Stimulated activated CD8-positive, alpha-beta memory T cell treated with anti-CD3 and anti-CD28 coated beads, Interleukin-12 subunit alpha, Interleukin-12 subunit beta, amount 100 ng/mL, for 1 hour (primary cell): ENCODE measurements at places on chromosomes 4 and X.
A peak's percentile ranks its signal among the peaks of the same experiment; 100 is the strongest.

- DNase-seq = no peak
Observed at GRCh38 chr4:39384563-39384962, 18.4 kb upstream of the RFC1 start.

GRCh38 chrX:109710181-109710580, 22.9 kb downstream of the ACSL4 start:
- no peak for DNase-seq

- no peak for DNase-seq
Observed at GRCh38 chr4:73964862-73965611, 16.8 kb downstream of the PF4 start.

DNA sequence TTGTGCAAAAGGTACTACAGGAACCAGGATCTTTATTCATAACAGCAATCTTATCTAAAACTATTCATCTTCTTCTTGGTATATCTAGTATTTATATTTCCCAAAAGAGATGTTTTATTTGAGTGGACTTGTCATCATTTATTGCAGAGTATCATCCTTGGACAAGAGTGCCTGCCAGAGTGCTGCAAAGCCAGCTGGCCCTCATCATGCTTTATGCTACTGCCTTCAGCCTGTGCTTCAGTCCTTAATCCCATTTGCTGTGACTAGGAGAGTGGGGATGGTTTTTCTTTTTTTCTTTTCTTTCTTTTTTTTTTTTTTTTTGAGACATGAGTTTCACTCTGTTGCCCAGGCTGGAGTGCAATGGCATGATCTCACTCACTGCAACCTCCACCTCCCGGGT, 33.5 kb upstream of the ELF2 start:
- DNase-seq = no peak

GRCh38 chr4:76301775-76302162, 4.8 kb upstream of the STBD1 start:
- no peak for DNase-seq

- no peak for DNase-seq
Observed at GRCh38 chr4:11313157-11313943, 115.3 kb downstream of the HS3ST1 start.

- no peak for DNase-seq
Observed at GRCh38 chr4:121749225-121749624, 15.7 kb downstream of the SMIM43 start.

- no peak for DNase-seq
Observed at GRCh38 chrX:97860226-97860625, 976.5 kb downstream of the RPA4 start.

GRCh38 chr4:78625073-78625472, 73.5 kb downstream of the ANXA3 start:
- no peak for DNase-seq

DNA sequence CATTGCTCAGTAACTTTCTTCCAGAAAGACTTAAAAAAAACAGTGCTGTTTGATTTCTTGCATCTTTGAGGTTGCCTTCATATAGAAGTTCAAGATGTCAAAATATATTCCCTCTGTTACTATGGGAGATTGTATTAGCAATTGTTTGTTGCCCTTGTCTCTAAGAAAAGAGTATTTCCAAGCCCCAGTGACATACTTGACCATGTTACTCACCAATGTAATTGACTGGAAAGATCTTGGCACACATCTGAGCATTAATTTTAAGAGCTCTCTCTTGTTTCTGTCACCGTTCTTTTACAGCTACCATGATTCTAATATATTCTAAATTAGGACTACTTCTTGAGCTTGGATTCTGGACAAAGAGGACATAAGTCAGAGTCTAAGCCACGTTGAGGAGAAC, 902.7 kb upstream of the EPHA5 start:
- no peak for DNase-seq

DNA sequence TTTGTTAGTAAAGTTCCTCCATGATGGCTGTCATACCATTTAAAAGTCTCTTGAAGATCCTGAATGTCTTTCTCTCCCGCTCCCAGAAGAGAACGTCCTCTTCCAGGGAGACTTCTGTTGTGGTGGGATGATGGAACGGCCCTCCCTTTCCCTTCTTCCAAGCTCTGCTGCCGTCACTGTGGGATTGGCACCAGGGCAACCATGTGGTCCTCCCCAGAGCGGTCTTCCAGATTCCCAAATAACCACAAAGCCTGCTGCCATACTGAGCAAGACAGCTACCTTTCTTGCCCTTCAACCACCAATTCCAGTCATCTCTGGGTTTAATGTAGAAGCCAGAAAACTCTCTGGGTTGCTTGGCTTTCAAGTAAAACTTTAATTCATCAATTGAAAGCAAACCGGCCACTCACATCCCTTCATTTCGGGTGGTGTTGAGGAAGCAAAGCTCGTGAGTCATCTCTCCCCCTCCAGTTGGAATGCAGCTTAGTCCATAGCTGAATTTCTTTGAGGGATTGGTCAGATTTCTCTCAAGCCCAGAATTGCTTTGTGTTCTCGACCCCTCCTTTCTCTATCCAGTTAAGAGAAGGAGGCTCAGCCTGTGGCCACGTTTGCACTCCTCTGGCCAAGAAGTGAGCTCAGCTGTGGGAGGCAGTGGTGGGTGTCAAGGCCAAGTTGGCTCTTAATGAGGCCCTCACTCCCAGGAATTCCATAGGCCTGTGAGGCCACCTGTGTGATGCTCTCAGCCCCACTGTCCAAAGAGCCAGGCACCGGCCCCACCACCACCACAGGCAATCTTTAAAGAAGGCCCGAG, 36.9 kb downstream of the FHDC1 start:
- no peak for DNase-seq

GRCh38 chr4:86522349-86522748, 71.8 kb upstream of the PTPN13 start:
- no peak for DNase-seq

- DNase-seq = no peak
Observed at GRCh38 chr4:10098780-10099160, 17.8 kb downstream of the WDR1 start.

DNA sequence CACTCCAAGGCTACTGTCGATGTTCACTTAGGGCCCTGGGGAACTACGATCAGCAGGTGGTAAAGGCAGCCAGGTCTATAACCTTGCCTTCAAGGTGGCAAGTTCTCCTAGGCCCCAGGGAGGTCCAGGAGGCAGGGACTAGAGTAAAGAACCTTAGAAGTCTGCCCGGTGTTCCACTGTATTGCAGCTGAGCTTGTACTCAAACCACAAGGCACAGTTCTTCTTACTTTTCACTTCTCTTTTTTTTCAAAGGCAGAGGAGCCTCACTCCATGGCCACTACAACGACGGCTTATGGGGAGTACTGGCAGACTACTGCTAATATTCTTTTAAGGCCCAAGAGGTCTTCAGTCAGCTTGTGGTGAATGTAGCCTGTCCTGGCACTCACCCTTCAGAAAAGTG, 78.8 kb upstream of the GPR174 start:
- DNase-seq = no peak

GRCh38 chr4:654503-654845, 19.6 kb downstream of the ATP5ME start:
- DNase-seq = no peak

GRCh38 chr4:122300776-122301175, 78.0 kb upstream of the ADAD1 start:
- DNase-seq = no peak

DNA sequence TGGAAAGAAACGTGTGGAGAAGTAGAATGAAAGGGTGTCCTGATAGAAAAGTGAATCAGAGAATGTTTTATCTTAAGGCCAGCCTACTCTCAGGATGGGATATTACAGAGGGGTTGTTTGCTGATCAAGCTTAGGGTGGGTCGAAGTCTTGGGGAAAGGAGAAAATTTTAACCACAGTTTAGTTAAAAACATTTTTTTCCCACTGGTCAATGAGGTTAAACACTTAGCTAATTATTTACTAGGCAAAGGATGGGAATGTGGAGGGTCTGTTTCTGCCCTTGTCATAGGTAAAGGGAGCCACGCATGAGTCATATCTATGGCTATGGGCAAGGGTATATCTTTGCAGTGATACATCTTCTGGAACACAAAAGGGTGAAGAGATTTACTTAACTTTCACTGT, 16.1 kb upstream of the SULT1E1 start:
- no peak for DNase-seq

DNA sequence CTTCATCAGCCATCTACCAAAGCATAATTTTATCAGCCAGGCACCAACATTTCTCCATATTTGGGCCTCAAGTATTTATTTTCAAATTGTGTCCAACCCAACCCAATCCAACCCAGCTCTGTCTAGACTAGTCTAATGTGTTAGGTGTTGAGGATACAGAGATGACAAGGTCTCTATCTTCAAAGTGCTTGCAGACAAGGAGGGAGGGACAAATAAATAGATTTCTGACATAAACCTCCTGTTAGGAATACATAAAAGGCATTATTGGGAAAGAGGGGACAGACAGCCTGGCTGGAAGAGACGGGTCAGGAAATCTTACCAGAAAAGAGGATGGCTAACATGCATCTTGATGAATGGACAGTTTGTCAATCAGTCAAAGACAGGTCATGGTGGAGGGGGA, 115.4 kb upstream of the RPS6KA3 start:
- DNase-seq = no peak

GRCh38 chrX:13734278-13735172, at the start of the genes OFD1 and TRAPPC2:
Gene OFD1, plus strand, starts transcription at chrX:13734748. Its CDS starts 324 bp downstream, at chrX:13735072.
Gene TRAPPC2, minus strand, starts transcription at chrX:13734620. Its CDS starts 14,657 bp downstream, at chrX:13719963.
- DNase-seq = peak; percentile 79

GRCh38 chrX:91108761-91109160, 325.9 kb upstream of the PABPC5 start:
- DNase-seq = no peak

- DNase-seq = no peak
Observed at GRCh38 chr4:173413036-173413435, 14.1 kb upstream of the SCRG1 start.

DNA sequence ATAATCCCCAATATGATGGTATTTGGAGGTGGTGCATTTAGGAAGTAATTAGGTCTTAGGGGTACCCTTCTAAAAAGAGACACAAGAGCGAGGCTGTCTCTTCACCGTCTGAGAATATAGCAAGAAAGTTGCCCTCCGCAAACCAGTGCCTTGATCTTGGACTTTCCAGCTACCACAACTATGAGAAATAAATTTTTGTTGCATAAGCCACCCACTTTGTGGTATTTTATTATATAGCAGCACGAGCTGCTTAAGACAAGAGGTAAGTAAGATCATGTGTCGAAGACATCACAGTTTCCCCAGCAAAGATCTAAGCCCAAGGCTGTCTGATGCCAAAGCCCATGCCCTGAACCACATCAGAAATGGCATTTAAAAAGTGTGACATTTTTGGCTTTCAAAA, 9.6 kb upstream of the EXOSC9 start:
- DNase-seq = no peak

DNA sequence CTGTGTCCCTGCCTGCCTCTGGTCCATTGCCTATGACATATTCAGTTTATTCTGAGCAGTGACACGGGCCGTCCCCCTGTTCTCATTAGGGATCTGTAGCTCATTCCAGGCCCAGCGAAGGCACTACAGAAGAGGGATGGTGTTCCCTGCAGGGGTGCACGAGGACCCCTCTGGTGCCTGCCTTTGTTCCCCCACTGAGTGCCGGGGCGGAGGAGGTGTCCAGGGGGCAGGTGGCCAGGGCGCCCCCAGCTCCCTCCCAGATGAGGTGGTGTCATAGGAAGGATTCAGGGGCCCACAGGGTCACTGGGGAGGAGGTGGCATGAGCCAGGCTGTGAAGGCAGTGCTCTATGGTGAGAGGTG, 61.0 kb downstream of the SORCS2 start:
- no peak for DNase-seq

DNA sequence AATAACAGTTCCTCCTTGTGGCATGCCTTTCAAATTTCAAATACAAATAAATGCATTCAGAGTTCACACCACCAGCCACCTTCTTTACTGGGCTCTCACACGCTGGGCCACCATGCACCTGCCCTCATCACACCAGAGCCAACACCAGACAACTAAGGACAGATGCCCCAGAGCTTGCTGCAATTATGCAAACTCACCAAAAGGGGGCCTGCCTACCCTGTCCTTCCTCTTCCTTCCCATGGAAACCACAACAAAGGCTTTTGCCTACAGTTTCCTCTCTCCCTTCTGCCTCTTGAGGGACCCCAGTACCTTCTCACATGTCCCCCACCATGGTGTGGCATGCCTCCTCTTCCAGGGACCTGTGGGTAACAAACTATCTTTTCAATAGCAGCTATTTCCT, 1333.9 kb upstream of the TENM3 start:
- DNase-seq = no peak

- no peak for DNase-seq
Observed at GRCh38 chr4:141898346-141898745, 262.0 kb downstream of the IL15 start.

GRCh38 chr4:63049278-63049677, 1360.0 kb downstream of the TECRL start:
- no peak for DNase-seq

GRCh38 chr4:153099391-153100140, 104.7 kb upstream of the TRIM2 start:
- no peak for DNase-seq

- DNase-seq = no peak
Observed at GRCh38 chrX:14010566-14010965, 19.1 kb downstream of the GEMIN8 start.

DNA sequence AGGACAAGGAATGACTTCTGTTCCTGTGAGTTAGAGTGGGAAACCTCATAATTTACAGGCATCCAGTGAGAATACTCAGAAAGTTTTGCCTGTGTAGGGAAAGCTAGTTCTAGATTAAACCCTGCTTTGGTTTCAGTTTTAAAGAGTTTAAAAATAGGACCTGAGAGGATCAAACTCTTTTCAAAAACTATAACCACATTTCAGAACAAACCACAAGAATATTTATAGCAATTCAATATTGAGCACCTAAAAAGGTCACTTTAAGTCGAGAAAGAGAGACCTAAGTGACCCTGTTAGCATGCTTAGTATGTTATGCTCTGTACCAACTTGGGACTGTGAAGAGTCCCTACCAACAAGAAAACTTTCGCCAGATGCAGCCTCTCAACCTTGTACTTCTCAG, 17.4 kb upstream of the PWWP3B start:
- DNase-seq = no peak

DNA sequence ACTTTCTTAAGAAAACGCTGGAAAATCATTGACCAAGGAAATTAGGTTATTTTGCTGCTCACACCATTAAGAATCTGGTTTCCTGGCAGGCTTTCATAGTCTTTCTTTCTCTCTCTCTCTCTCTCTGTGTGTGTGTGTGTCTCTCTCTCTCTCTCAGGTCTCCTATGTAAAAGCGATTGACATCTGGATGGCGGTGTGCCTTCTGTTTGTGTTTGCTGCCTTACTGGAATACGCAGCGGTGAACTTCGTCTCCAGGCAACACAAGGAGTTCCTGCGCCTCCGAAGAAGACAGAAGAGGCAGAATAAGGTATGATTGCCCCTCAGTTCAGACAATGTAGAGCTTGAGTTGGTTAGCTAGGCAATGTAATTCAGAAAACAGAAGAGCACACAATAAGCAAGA, 161.2 kb downstream of the GLRA2 start:
- no peak for DNase-seq
